ENCODE measurements at places on chromosomes 4 and X.

- no peak for DNase-seq
These were observed 5.7 kb downstream of the TCEANC start for GRCh38 chrX:13658602-13659001.

GRCh38 chrX:131225078-131225477 is 64.0 kb downstream of the IGSF1 start:
- no peak for DNase-seq

DNA sequence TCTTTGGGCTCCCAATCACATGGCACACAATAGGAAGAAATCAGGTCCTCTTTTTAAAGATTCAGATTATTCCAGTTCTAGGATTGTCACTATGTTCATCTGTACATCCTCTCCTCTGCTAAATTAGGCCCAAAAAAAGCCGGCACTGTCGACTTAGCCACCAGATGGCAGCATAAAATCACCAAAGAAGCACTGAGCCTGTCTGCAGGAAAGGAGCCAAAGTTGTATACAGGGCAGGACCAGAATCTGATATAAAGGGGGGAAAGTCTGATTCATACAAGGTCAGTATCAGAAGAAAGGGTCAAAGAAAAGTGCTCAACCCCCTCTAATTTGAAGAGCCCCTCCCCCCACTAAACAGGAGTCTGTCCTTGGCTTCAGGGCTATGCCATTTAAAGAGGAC is 292.5 kb downstream of the CHIC1 start:
- peak; percentile 40 for DNase-seq

- no peak for DNase-seq
These were observed at the start of gene MSANTD1 for GRCh38 chr4:3248811-3249661. Gene MSANTD1 (plus strand): TSS chr4:3249159. CDS start chr4:3249223, 64 bp downstream.

- no peak for DNase-seq
These were observed 32.2 kb downstream of the TRMT44 start for GRCh38 chr4:8472689-8473197.

DNA sequence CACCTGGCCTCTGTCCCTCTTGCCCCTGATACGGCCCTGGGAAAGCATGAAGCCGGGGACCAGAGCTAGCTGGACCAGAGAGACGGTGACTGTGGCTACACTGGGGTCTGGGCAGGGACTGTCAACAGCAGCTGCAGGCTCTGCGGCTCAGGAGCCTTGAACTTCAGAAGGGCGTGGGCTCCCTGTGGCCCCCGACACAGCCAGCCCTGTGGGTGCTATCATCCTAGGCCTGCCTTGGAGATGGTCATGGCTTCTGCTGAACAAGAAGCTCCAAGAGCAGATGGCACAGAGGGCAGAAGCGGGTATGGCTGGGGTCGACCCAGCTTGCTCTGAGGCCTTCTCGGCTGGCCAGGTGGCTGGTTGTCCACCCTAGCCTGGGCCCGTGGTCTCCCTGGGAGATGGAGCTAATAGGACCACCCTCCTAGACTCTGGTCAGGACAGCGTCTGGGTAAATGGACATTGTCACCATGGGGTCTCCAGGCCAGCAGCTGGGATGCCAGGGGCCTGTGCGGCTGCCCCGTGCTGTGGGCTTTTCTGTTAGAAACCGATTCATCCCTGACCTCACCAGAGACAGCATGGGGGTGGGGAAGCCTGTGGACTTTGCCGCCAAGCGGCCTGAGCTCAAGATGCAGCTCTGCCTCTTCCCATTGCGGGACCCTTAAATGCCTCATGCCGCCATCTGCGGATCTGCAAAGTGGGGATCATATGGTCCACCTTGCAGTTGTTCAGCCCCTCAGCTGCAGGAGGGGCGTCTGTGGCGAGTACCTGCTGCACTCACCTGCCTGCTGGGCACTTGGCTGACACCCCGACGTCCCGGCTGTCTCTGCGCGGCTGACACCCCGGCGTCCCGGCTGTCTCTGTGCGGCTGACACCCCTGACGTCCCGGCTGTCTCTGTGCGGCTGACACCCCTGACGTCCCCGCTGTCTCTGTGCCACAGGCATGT is 21.1 kb downstream of the CPZ start:
- no peak for DNase-seq

DNA sequence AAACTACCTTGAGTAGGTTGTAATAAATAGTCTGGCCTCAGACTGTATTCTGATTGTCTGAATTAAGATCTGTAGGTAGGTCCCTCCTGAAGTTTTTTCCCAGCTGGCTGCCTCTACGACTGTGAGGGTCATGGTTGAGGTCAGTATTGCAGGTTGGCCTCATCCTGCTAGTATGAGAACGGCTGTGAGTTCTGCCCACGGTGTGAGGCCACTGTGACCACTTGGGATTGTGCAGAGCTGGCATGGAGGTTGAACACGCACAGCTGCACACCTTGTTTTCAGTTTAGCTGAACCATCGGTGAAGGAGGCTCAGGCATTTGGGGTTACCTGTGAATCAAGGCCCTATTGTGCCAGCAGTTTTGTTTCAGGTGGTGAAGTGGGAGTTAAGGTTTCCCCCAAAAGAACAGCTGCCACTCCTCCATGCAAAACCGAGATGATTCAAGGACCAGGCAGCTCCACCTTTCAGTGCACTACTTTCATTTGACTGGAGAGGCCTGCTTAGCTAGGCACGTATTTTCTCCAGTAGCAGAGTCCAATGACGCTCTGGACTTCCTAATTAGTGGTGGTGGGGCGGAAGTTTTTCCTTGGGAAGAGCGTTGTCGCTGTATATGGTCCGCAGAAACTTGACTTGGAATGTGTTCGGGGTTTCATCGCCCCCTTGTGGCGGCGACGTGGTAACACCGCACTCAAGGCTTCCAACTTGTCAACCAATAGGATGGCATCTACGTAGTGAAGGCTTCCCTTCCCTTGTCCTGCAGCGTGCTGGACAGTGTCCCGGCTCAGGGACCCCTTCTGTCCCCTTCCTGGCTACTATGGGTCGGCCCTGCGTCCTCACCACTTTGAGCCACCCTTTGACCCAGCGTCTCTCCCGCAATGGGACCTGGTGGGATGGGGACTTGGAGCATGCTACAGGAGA is 13.8 kb downstream of the CMC4 start:
- DNase-seq: peak; percentile 21

- DNase-seq: no peak
These were observed 9.1 kb upstream of the ELF4 start for GRCh38 chrX:130119312-130119898.

DNA sequence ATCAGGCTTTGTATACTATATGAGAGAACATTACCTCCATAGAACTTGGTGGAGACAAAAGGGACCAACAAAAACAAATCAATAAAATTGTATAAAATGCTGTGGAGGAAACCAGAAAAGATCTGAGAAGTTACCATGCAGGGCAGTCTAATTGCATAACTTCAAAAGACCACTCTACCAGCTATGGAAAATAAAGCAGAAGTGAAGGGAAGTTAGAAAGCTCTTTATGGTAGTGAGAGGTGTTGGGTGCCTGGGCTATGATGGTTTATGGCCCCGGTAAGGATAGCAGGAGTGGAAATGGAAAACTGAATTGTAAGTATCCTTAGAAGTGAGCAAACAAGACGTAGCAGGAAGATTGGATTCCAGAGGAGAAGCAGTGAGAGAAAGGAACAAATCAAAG is 3.1 kb downstream of the TMEM184C start:
- no peak for DNase-seq

- DNase-seq: no peak
These were observed 1.6 kb upstream of the USP11 start for GRCh38 chrX:47231167-47231566.

DNA sequence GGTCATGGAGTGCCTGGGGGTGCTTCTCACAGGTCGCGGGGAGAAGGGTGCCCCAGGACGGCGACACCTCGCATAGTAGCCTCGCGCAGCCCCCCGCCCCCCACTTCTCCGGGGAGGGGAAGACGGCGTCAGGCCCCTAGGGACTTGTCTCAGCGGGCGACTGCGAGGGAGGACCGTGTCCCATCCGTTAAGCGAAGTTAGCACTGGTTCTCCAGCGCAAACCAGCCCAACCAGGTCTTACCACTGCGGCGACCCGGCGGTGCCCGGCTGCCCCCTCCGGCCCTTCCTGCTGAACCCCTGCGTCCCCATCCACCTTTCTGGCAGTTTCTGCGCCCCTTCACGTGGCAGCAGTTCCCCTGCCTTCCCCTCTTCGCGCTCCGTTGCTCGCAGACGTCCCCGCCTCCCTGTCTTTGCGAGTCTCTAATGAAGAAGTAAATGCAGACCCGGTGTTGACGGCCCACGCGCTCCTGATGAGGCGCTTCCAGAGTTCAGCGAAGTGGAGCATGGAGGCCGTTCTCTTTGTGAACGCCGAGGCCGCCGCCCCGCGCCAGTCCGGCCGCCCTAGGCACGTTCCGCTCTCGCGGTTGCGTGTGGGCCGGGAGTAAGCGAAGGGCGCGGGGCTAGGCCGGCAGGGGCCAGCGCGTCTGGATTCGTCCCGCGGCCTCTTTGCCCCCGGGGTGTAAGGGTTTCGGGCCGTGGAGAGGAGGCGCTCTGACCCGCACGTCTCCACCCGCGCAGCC is 3.0 kb downstream of the SLIT2 start:
- DNase-seq: no peak
